ENCODE measurements at places on chromosomes 7 and 10.

GRCh38 chr10:35882422-35883150 is 240.5 kb upstream of the FZD8 start:
- no peak for DNase-seq

DNA sequence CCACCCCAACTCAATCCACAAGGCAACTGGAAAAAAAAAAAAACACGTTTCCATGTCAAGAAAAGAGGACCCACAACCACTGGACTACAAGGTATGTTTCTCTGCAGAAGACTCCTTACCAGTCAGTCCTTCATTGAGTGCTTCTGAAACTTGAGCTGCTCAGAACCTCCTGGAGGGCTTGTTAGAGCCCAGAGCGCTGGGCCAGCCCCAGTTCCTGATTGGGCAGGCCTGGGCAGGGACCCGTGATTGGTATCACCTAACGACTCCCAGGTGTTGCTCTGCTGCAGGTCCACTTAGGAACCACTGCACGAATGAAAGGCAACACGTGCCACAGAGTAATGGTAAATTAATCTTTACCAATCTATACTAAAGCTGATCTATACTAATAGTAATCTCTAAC is 473 bp upstream of the CCDC201 start:
- DNase-seq, result no peak

- DNase-seq, result no peak
Observed at GRCh38 chr10:3514691-3515090, 270.3 kb downstream of the KLF6 start.

- no peak for DNase-seq
Observed at GRCh38 chr10:65816536-65816935, 1109.3 kb upstream of the LRRTM3 start.

- DNase-seq, result no peak
Observed at GRCh38 chr10:88670497-88670896, 6.3 kb downstream of the LIPF start.

- no peak for DNase-seq
Observed at GRCh38 chr10:63375458-63375857, 90.3 kb downstream of the JMJD1C start.

GRCh38 chr10:73262105-73262730 is 9.8 kb upstream of the MRPS16 start:
- DNase-seq, result no peak

DNA sequence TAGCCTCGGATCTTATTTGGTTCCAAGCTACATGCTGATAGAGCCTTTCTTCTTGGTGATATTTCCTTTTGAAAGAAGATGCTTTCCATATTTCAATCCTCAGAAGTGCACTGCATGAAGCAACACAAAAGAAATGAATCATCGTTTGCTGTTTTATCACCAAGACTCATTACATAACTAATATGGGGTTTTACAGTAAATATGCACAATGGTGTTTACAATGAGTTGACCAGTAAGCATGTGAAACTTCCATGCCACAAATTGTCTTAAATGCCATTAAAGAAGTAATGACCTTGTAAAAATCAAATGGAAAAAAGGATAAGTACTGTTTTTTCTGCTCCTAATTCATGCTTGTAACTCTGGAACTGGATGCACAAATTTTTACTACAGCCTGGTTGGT is 1017.0 kb upstream of the GHITM start:
- no peak for DNase-seq

GRCh38 chr10:119867317-119867716 is 5.3 kb downstream of the MCMBP start:
- DNase-seq, result no peak

DNA sequence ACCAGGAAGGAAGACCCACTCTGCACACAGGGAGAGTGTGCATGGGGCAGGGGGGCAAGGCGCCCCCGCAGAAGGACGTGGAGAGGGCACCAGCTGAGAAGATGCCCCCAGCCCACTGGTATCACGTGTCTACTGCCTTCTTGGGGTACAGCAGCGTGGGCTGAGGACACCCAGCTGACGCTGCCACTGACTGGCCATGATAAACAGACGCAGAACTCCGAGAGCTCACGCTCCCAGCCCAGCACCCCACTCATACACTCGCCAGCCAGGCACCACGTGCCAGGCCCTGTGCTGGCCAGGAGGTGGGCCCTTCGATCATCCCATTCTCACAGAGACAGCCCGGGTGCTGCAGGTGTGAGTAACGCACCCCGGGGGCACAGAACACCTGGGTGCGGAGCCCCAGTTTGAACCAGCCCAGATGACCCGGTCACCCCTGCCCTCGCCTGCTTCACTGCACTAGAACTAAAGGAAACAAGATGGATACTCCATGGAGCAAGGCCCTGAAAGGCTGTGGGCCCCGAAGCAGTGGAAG is 199.8 kb downstream of the MAD1L1 start:
- DNase-seq, result no peak

DNA sequence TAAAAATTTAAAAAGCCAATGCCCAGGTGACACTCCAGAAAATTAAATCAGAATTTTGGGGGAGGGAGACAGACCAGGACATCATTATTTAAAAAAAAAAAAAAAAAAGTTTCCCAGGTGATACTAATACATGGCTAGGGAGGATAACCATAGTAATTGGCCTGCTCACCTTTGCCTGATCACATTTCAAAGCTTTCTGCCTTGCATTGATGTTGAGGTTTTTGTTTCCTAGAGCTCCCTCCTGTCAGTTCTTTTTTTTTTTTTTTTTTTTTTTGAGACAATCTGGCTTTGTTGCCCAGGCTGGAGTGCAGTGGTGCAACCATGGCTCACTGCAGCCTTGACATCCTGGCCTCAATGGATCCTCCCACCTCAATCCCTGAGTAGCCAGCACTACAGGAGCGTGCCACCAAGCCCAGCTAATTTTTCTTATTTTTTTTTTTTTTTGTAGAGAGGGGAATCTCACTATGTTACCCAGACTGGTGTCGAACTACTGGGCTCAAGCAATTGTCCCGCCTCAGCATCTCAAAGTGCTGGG is 38.1 kb downstream of the CPED1 start:
- DNase-seq, result no peak

DNA sequence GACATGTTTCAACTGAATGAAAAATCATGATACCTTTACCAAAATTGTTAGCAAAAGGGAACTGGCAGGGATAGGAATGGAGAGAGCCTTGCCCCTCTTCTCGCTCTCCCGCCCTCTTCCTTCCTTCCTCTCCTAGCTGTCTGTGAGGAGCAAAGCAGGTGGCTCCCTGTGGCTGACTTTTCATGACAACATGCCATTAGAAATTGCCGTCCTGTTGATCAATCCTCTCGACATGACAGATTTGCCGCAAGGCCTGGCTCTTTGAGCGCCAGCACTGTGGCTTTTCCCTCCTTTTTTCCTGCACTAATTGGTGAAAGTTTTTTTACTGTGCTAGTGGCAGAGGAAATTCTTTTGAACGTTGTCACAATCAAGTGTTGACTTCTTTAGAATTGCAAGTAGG is 171.1 kb downstream of the TCF7L2 start:
- no peak for DNase-seq

- DNase-seq, result peak; percentile 58
Observed at GRCh38 chr10:101214446-101215396, 14.5 kb downstream of the LBX1 start.

- no peak for DNase-seq
Observed at GRCh38 chr10:68074031-68074774, 880 bp downstream of the HERC4 start.

GRCh38 chr7:141697211-141697871 is 4.6 kb downstream of the DENND11 start:
- no peak for DNase-seq

DNA sequence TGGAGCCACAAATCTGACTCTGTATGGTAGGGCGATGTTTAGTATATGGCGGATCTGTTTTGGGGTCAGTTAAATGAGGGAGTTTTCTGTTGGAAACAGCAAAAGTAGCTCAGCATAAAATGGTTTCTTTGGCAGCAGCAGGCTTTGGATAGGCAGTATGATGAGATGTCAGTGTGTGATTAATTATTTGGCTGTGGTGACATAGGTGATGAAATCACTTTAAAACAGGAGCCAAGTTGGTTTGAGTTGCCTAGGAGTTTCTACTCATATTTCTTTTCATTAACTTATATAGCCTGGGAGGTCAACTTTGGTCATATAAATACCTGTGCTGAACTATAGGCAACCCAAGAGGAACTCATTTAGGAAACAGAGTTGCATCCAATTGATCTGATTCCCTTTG is 291.2 kb downstream of the LRMDA start:
- no peak for DNase-seq

DNA sequence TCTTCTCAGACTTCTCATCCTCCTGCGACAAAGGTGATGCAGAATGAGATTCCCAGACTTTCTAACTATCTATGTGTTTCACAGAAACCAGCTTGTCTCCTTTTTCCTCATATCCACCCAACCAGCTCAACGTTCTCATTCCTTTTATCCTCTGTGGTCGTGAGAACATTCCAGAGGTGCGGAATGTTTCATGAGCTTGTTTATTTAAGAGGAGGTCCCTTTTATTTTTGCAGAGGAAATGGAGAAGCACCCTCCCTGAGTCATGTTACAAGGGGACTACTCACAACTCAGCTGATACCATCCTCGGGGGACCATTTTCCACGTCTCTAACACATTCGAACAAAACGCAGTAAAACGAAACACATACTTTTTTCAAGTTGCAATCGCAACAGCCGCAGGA is 93.2 kb downstream of the ZRANB1 start:
- no peak for DNase-seq

DNA sequence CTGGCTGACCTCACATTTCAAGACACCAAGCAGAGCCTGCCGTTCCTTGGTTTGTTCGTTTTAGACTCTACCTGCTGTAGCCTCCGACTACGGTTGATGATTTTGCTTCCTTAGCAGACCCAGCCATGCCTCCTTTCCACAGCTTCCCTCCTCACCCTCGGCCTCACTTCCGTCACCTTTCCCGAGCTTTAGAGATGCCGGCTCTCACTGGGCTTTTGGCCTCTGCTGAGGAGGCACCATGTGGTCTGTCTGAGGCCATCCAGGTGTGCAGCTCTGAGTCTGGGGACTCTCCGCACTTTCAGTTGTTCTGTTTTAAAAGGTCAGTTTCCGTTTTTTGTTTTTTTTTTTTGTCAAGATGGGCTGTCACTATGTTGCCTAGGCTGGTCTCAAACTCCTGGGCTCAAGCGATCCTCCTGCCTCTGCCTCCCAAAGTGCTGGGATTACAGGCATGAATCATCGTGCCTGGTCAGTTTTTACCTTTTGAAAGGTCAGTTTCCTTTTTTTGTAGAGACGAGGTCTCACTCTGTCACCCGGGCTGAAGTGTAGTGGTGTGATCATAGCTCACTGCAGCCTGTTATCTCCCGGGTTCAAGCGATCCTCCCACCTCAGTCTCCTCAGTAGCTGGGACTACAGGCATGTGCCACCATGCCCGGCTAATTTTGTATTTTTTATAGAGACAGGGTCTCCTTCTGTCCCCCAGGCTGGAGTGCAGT is 11.7 kb downstream of the ORAI2 start:
- DNase-seq, result no peak

DNA sequence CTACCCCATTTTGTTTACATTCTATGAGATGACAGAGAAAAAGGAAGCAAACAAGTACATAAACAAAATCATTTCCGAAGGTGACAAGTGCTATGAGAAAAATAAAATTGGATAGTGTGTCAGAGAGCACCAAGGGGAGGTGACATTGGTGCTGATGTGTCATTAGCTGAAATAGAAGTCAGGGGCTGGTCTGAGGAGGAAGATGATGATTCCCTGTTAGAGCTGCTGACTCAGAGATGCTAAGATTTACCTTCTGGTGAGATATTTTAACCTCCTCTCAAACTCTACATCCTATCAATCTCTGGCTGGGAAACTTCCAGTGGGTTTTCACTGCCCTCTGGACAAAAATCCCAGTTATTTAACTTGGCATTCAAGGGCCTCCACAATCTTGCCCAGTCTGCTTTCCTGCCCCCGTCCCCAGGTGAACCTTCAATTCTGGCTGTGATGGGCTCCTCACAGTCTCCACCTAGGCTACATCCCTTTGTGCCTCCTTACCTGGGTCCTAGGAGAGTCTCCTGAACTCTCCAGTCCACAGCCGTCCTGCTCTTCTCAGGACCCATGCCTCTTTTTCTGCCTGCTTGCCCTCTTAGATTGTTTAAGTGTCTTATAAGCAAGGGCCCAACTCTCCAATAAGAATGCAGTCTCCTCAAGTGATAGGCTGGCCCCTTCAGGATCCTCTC is 26.6 kb downstream of the DUSP5 start:
- DNase-seq, result no peak

GRCh38 chr7:113000316-113001020 is 86.2 kb downstream of the GPR85 start:
- DNase-seq, result no peak

GRCh38 chr7:48094861-48095293 is 5.8 kb downstream of the UPP1 start:
- DNase-seq, result no peak

- DNase-seq, result no peak
Observed at GRCh38 chr7:142334236-142334635, 76.4 kb upstream of the PRSS58 start.

DNA sequence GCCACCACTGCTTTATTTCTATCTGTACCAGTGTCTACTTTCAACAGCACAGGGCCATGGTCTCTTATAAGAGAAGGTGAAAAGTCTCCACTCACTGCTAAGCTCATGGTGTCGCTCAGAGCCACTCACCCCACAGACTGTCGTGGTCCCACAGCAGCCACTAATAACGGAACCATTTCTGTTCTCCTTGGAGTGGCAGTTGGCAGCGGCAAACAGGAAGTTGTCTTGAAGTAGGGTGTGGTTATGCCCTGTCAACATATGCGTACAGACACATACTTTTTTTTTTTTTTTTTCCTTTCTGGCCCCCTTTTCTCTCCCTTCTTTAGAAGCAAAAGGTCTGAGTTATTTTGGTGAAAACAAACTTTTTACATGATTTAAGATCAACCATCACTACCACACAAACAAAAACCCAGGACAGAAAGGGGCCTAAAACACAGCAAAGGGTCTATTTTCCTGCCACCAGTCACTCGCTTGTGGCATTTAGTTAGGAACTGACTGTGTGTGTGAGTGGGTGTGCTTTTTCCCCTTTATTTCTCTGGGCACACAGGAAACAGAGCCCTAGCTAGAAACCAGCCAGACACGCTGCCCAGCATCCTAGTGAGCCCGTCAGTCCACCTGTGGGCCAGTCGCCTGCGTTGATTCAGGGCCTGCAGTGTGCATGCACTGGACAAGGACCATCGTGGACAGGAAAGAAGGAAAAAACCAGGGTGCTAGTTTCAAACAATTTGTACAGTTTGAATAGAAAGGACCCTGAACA is 96.7 kb upstream of the EFCAB10 start:
- DNase-seq, result no peak

DNA sequence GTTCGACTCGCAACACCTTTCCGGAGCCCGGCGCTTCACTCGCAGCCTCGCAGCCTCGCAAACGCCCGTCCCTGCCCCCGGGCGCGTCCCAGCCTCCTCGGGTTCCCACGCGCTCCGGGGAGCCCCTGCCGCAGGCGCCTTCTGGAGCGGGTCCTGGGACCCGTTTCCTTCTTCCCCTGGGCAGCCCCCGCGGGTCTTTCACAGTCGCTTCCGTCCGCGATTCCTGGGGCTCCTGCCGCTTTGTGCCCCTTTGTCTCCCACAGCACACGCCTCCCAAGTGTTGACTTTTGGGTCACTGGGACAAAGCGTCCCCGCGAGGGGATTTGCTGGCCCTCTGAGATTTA is 140.7 kb downstream of the DYNC2I1 start:
- DNase-seq, result no peak

Measured in stimulated activated CD8-positive, alpha-beta memory T cell treated with anti-CD3 and anti-CD28 coated beads, Interleukin-15, amount 100 ng/mL, for 1 hour (primary cell).